Sigmoid colon (tissue), 7 donors: ENCODE measurements at places on chromosomes 2 and 18. TPM values are rescaled to one million over a fixed set of nuclear protein-coding genes. Genes with fewer than 3 reads are reported as not detected.
A peak's percentile ranks its signal among the peaks of the same experiment; 100 is the strongest.

The RAX gene
- not detected for polyA plus RNA-seq

The DTNB gene
- 2.4 TPM for polyA plus RNA-seq

The MAPRE2 gene
- 19.1 TPM for polyA plus RNA-seq

The ALPG gene
- polyA plus RNA-seq, result not detected

The C1GALT1C1L gene
- polyA plus RNA-seq, result 0.50 TPM

The COA5 gene
- 28.3 TPM for polyA plus RNA-seq

The CPLX4 gene
- not detected for polyA plus RNA-seq

The VWC2L gene
- polyA plus RNA-seq, result not detected

The TGOLN2 gene
- polyA plus RNA-seq, result 12.6 TPM

DNA sequence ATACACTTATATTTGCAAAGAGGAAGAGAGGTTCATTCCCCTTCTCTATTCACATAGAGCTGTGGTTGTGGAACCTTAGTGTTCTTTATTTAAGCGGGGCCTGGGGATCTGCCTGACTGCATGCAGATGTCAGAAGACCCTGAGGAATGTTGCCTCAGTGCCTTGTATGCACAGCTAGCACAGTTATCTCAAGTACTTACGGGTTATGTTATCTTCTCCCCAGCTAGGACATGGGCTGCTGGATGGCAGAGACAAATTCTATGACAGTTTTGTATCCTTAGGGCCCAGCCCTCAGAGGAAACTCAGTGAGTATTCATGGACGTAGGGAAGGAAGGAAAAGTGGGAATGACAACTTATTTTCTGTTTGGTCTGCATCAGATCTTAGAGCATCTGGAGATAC lies 37.7 kb upstream of the RTN4 start:
- no peak for DNase-seq

DNA sequence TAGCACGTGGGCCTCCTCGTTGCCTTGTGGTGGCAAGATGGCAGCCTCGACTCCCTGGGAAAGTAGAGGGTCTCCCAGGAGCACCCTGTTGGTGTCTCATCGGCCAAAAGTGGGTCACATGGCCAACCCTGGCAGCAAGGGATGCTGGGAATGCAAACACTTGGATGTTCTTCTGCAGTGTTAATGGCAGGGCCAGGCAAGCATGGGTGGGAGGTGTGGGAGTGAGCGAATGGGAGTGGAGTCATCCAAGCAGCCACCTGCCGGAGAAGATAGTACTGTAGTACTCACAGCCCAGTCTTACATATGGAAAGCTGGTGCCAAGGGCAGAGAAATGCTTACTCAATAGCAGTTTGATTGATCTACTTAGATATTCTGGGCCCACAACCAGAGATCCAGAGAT lies 122.2 kb downstream of the INHBB start:
- peak; percentile 56 for DNase-seq

GRCh38 chr2:218285604-218286003 lies 6.7 kb downstream of the TMBIM1 start:
- DNase-seq, result peak; percentile 93

GRCh38 chr2:119066272-119066804 lies 92.2 kb downstream of the C1QL2 start:
- DNase-seq, result no peak

DNA sequence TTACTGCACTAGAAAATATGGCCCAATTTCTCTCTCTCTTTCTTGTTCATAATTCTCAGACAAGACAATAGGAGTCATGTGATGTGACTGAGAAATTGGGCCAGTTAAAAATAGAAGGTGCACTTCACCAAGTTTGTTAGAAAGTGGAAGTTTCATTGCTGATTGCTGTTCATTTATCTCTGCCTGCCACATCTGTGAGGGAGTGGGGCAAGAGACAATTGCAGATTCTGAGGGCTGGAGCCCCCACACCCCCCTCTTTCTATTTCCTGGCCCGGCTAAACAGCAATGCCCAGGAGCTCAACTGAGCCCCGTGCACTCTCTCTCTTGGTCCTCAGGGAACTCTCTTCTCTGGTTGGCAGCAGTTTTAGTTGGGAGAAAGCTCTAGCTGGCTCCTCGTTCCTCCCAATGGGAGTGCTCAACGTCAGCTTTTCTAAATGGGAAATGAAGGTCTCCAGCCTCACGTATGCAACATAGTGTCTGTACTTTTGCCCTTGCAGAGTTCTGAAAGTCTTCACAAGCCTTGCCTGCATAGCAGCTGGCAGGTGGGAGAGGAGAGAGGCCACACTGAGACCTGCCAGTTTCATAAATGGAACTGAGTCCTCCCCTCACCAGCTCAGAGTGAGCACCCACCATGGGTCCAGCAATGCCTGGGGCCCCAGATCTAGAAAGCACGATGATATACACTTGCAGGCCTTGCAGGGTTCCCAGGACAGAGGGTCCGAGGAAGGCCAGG lies 115.7 kb downstream of the MYCN start:
- no peak for DNase-seq

DNA sequence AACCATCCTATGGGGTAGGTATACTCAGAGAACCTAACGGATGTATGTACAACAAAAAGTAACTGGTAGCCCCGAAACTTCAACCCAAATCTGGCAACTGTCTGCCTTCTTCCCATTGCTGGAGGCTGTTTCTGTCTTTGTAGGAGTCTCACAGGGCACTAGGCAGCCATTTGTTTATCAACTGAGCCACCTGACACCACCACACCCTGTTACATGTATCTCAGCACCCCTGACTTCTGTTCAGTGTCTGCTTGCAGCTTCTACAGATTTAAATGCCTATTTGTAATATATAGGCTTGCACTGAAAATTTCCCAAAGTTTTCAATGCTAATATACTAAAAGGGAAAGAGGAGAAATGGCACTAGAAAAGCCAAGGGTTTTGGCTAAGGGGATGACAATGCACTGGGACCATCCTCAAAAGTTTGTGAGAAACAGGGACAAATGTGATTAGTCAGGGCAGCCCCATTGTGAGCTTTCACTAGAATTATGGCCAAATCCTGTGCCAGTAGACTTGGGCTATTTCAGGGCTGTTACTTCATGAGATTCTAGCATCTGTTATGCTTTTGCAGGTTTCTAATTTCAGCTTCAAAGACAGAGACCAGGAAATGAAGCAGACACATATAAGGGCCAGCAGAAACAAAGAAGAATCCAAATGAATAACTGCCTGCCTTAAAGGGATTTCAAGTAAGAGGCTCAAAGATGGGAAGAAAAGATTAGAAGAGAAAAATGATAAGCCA lies 103.3 kb downstream of the MYO5B start:
- no peak for DNase-seq

DNA sequence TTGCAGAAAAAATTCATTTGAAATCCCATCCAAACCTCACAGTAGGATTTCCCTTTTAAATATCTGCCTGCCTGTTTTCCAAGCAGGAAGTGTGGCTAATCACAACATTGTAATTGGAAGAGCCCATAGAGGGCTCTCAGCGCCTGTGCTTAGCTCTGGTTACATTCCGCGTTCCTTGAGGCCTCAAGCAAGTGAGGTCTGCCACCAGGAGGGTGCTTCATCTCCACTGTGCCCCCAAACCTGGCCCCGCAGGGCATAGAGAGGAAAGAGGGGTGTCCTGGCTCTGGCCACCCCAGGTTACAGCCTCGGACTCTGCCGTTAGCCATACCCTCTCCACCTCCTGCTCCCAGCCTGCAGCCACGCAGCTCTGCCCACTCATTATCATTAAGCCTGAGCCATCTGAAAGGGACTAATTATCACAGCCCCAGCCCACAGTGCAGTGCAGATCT lies 214.8 kb downstream of the SP3 start:
- no peak for DNase-seq

- DNase-seq, result no peak
Observed at GRCh38 chr2:122205641-122206040, 450.2 kb downstream of the TSN start.

DNA sequence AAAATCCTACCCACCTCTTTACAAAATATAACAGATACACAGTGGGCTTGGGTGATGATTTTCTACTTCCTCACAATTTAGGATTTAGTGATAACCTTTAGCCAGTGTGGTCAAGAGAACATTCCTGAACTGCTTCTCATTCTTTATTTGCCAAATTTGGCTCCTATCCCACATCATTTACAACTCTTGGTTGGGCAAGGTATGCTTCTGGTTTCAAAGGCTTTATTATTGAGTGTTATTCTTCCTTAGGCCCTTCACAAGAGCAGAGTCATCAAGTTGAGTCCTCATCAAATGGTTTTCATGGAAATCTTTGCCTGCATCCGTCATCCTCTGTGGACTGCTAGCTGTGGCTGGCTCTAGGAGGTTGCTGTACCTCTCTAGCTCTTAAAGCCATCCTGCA lies 472.0 kb upstream of the ETAA1 start:
- DNase-seq, result no peak

- no peak for DNase-seq
Observed at GRCh38 chr2:80670763-80671162, 366.2 kb upstream of the LRRTM1 start.

- DNase-seq, result no peak
Observed at GRCh38 chr2:99971326-99971900, 171.0 kb downstream of the AFF3 start.

- DNase-seq, result no peak
Observed at GRCh38 chr2:120885321-120885720, 149.7 kb downstream of the GLI2 start.

DNA sequence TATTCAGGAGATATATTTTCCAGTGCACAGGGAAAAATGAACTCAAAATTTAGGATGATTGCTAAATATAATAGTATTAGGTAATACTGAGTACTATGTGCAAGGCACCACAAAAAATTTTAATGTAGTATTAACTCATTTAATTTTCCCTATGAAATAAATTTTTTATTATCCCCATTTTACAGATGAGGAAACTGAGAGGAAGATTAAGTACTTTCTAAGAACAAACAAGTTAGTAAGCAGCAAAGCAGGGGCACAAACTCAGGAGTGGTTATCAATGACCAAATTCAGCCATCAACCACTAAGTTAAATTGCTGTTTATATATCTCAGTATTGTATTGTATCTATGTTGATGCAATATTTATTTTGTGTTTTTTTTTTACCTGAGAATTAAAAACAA lies 14.2 kb downstream of the SPDYA start:
- DNase-seq, result no peak

GRCh38 chr2:154623819-154624218 lies 74.7 kb upstream of the KCNJ3 start:
- DNase-seq, result no peak

DNA sequence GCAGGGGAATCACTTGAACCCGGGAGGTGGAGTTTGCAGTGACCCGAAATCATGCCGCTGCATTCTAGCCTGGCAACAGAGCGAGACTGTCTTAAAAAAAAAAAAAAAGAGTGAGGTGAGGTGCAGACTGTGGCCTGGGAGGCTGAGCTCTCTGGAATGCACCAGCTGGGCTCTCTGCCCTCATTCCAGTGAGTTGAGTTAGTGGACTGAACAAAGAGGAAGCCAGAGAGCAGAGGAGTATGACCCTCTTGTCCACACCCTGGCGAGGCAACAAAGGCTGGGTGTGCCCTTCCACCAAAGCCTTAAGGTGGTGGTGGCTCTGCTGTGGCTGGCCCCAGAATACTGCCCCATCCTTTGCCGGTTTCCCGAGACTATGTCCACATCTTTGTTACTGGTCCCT lies 71.3 kb upstream of the ACKR3 start:
- no peak for DNase-seq

DNA sequence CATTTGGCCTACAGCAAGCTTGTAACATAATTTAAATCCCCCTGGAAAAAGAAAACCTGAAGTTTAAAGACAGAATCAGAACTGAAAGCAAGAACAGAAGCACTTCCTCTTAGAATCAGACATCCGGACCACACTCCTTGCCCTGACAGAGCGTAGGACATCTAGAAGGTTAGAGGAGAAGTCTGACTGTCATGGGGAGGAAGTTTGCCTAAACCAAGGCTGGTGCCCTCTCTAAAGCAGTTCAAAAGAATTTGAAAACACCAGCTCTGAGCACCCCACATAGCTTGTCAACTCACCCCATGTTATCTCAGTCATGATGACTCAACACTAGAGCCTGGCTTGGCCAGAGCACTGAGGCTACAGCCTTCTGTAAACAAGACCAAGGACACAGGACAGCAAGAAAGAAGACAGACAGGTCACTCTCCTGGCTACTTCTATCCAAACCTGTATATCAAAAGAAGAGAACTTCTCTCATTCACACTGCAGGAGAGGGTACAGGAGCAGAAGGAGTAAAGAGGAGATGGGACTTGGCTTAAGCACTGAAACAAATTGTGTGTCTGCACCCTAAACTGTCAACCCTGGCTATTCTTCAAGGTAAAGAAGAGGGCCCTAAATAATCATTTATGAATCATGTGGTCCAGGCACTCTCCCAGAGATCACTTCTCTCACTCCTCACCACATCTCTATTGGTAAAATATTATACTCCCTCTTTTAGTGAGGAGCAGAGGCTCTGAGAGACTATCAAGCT lies 198.6 kb downstream of the MEMO1 start:
- no peak for DNase-seq

DNA sequence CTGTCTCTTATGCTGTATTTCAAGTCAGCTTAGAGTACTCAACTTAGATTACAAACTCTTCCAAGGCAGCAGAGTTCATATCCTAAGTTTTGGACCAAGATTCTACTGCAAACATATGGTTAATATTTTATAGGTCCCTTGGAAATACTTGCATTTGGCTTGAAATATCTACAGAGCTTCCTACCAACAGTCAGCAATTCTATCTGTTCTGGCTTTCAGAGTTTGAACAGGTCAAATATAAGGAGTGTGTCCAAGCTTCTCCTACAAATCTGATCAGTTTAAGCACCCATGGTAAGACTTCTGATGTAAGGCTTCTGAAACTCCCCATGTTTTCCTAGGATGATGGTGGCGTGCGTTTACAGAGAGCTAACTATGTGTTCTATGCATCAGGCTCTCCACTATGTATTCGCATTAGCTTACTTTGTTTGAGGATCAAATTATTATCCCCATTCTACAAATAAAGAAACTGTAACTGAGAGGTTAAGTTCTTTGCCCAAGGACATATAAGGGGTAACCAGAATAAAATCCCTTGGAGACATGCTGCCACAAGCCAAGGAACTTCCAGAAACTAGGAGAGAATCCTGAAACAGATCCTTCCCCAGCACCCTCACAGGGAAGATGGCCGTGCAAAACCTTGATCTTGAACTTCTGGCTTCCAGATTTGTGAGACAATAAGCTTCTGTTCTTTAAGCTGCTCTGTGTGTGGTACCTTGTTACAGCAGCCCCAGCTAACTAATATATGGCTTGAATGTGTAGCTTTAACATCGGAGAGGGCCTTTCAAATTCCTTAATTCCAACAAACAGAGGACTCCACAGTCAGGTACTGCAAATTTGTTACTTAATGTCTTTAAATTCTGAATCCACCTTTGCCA lies 55.1 kb downstream of the ATP8B1 start:
- DNase-seq, result no peak

DNA sequence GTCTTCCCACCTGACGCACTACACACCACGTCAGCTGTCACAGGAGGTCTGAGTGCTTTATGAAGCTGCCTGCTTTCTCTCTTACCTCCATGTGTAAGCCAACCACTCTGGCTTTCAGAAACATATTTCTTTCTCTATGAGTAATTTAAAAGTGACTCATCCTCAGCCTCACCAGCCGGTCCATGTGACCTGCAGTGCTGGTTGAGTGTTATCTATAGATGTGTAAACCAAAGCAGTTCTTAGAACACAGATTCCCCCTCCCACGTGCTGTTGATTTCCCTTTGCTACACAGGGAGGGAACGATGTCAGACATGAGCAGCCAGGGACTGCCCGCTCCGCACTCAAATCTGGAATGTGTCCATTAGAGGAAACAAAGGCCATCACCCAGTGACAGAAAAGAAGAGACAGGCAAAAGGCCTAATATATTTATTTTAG lies 157.8 kb downstream of the BCL2 start:
- peak; percentile 84 for DNase-seq

GRCh38 chr18:12441475-12442034 lies 33.8 kb downstream of the PRELID3A start:
- DNase-seq, result no peak

GRCh38 chr2:112644155-112644932 lies 1.4 kb upstream of the SLC20A1 start:
- no peak for DNase-seq

GRCh38 chr2:160200921-160201320 lies 849 bp upstream of the ITGB6 start:
- DNase-seq, result no peak
